Stimulated activated CD4-positive, alpha-beta T cell treated with anti-CD3 and anti-CD28 coated beads, Interleukin-4, amount 100 ng/mL, for 24 hours (primary cell): ENCODE measurements at places on chromosomes 5 and 9.

- no peak for DNase-seq
These were observed 51.3 kb upstream of the PTPN3 start for GRCh38 chr9:109549386-109549785.

DNA sequence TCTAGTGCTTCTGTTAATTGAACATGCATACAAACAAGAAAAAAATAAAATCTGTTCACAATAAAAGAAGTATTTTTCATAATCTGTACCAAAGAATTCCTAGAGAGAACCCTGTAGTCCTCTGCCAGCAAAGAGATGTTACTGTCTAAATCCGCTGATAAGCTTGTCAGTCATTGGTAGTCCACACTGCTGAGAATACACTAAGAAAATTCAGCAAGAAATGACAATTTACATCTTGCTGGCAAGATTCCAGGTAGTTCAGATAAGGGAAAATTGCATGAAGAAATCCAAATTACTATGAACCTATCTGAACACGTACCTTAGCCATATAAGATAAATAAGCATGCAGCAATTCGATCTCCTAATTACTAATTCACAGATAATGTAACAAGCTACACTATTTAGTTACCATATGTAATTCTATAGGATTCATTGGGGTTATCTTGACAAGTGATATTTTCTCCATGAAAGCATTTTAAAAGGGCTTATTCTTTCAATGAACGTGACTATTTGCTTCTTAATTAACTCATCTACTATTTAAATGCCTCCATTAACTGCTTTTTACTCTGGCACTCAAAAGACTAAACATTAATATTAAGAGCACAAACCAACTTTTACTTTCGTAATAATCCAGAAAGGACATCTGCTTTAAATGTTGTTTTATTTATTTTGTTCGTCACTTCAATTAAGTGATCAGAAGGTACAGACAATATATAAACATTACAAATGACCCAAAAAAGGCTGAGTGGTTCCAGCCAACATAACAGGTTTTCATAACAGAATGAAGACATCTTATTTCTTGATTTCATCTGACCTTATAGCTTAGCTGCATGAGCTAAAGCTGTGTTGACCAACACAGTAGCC, 9.7 kb downstream of the MPDZ start:
- no peak for DNase-seq

DNA sequence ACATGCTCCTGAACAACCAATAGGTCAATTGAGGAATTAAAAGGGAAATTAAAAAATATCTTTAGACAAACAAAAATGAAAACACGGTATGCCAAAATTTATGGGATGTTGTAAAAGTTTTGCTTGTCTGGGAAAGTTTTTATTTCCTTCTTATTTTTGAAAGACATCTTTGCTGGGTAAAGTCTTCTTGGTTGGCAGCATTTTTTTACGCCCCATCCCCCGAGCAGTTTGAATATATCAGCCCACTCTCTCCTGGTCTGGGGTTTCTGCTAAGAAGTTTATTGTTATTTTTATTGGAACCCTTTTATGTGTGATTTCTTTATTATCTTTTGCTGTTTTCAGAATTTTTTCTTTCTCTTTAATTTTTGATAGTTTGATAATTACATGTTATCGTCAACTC, 16.3 kb downstream of the XRCC4 start:
- DNase-seq, result no peak

DNA sequence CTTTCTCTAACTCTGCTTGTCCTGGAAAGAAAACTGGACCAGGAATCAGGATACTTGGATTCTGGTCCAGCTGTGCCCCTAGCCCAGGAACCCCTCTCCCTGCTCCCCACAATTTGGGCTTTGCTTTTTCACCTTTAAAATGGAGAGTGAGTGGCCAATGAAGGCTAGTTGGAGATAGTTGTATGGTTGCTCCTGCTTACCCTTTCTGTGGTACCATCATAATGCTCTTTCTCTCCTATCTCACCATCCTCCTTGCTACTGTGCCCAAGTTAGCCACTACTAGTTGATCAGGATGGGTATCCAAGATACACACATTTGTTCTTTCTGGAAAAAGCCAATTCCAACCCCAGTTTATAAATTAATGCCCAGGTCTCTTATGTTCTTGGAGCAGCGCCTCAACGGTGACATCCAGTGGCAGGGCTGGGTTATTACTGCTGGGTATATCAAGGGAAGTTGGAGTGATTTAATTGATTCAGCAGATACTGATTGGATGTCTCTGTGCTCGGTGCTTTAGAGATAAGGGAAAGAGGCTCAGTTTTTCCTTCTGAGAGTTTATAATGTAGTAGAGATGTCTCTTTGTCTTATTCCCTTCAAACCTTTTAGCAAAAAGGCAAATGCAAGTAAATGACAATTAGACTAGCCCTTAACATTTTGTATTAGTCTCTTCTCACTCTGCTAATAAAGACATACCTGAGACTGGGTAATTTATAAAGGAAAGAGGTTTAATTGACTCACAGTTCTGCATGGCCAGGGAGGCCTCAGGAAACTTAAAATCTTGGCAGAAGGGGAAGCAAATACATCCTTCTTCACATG, 38.5 kb downstream of the FAXDC2 start:
- DNase-seq, result peak; percentile 69

- DNase-seq, result no peak
These were observed 416.4 kb upstream of the CD180 start for GRCh38 chr5:67612961-67613360.

DNA sequence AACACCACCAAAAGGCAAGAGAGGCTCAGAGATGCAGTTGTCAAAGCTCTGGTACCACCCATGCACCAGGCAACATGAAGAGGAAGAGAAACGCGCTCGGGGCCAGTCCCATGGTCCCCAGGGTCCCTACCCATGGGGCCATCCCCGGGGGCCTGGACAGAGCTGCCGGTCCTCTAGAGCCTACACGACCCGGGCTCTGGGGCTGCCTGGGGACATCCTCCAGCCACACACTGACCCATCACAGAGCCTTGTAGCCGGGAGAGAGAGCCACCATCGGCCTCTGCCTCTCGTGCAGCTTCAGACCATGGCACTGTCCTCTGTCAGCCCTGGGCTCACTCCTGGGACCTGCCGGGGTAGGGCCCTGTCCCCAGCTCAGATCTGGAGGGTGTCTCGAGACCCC, 23.7 kb downstream of the VAV2 start:
- no peak for DNase-seq

GRCh38 chr5:138391859-138392386, 39.4 kb downstream of the KDM3B start:
- DNase-seq, result no peak

GRCh38 chr5:61906820-61907219, 399.2 kb upstream of the KIF2A start:
- no peak for DNase-seq

DNA sequence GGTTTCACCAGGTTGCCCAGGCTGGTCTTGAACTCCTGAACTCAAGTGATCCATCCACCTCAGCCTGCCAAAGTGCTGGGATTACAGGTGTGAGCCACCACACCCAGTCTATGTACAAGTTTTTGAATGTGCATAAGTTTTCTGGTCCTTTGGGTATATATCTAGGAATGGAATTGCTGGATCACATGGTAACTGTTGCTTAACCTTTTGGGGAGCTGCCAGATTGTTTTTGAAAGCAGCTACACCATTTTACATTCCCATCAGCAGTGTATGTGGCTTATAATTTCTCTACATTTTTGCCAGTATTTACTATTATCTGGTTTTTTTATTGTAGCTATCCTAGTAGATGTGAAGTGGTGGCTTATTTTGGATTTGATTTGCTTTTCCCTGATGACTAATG, 8.9 kb upstream of the LNPEP start:
- no peak for DNase-seq

DNA sequence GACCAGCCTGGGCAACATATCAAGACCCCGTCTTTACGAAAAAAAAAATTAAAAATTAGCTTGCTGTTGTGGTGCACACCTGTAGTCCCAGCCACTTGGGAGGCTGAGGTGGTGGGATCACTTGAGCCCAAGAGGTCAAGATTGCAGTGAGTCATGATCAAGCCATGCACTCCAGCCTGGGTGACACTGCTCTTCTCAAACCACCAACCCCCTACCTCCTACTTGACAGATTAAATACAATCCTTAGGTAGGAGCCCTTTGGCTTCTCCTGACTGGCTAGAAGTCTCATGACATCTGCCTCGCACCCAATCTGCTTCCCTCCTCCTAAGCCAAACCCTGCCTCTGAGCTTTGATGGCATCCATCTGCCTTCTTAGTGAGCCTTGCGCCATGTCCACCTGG, 11.6 kb upstream of the FBP1 start:
- no peak for DNase-seq

DNA sequence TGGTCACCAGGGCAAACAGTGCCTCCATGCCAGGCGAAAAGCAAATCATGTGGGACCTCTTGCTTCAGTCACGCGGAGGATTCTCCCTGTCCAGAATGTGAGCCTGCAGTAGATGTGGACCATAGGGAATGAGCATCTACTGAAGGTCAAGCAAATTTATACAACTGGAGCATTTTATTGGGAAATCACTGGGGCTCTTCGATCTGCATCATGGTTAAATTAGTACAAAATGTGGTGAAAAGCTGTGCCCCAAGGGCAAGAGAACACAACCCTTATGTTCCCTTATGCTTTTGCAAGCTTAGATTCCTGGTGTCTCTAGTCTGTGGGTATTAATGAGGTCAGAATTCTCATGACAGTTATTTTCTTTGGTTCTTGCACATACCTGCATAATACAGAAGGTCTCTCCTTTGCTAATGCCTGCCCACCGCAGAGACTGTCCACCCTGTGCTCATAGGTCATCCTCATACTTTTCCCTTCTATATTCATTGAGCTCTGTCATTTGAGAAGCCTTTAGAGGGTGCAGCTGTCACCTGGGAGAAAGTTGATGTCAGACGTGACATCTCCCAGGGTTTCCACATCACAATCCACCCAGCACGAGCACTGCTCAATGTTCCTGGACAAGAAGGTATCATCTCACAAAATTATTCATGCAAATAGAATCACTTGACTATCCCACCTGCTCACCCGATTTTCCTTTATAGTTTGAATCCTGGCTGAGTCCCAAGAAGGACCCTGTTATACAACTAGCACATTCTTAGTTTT, 111.7 kb downstream of the NXNL2 start:
- DNase-seq, result no peak

DNA sequence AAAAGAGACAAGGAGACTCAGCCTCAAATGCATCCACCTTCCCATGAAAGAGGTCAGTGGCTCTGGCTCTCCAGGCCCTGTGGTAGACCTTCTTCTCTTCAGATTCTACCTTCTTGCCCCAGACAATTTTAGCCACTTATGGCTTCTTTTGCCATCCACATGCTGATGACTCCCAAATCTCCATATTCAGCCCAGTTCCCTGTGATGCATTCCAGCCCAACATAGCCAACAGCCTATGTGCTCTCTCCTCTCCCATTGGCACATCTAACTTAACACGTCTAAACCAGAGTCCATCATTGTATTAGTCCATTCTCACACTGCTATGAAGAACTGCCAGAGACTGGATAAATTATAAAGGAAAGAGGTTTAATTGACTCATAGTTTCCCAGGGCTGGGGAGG, 108.8 kb downstream of the FSTL4 start:
- no peak for DNase-seq

DNA sequence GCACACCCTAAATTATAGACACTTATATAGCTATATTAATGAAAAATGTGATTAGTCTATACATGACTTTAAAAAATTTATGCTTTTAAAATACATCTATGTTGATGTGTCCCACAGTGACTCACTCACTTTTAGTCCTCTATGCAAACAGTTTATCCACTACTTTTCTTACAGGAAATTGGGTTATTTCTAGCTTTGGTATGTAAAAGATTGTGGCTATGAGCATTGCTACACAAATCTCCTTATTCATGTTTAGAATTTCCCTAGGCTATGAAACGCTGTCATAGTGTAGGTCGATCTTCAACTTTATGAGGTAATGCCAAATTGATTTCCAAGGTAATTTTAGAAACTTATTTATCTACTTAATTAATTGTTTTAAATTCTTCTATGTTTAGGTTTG, 687.4 kb downstream of the PRR16 start:
- no peak for DNase-seq

GRCh38 chr9:89252651-89253267, 58.2 kb upstream of the CKS2 start:
- no peak for DNase-seq

DNA sequence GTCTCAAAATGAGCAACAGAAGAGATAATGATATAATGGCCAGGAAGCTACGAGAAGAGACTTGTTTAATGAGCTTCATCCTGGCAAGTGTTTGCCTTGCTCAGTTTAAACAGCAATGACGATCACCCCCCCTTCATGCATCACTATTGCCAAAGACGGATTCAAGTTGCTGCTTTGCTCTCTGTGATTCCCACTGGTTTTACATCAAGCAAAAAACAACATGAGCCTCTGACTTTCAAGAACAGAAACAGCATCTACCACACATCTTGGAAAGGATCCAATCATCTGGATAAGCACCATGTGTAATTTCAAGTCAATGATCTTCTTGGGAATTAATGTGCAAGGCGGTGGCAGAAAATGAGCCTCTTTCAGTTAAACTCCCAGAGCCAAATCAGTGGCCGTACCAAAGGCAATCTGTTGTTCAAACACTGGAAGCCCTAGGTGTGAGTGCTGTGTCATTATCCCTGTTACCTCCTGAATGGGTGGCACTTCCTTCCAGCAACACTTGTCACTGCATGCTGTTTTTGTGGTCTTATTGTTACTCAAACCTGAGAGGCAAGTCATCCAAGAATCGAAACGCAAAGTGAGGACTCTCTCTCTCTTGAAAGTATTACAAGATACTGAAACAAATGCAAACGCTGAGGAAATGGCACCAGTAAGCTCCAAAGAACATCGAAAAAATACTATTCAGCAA, 72.8 kb downstream of the MED27 start:
- peak; percentile 51 for DNase-seq

GRCh38 chr9:133715866-133716563, 22.1 kb downstream of the SARDH start:
- DNase-seq, result peak; percentile 25

DNA sequence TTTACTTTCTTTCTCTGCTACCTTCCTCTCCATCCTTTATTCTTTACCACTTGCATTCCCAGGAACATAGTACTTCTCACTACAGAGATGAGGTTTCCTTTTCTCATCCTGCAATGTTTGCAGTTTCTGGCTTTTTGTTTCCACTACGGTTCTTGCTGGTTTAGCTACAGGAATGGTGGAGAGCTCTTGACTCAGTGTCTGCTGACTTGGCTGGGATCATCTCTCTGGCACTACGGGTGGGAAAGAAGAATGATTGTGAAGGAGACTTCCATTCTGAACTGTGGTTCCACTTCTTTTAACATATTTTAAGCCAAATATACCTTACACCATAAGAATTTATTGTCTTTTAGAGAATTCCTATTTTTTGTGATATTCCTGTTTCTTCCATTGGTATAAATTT, 65.1 kb downstream of the NREP start:
- DNase-seq, result no peak

DNA sequence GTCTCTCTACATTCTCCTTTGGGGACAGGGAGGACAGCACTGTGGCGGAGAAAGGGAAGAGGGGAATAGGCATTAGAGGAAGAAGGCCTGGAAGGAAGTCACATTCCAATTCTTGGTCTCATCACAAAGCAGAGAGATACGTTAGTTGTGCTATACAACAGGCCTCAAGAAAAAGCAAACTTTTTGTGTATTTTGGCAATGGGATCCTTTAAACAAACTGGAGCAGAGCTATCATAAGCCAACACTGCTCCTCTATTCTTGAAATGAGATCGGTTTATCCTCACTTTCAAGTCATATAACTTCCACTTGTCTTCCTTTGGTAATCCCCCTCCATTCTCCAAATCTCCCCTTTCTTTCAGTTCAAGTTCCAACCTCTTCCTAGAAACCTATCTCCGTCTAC, 6.5 kb downstream of the DENND1A start:
- no peak for DNase-seq
